ENCODE measurements at places on chromosomes 12 and 14.
A peak's percentile ranks its signal among the peaks of the same experiment; 100 is the strongest.

- peak; percentile 95 for DNase-seq
Observed at GRCh38 chr12:124518051-124518932, 49.1 kb downstream of the NCOR2 start.

- DNase-seq, result peak; percentile 21
Observed at GRCh38 chr14:36820111-36820709, 158.6 kb downstream of the PAX9 start.

GRCh38 chr12:57632073-57632957, 686 bp downstream of the B4GALNT1 start:
- no peak for DNase-seq

GRCh38 chr12:120006258-120006975, 17.4 kb downstream of the BICDL1 start:
- no peak for DNase-seq

DNA sequence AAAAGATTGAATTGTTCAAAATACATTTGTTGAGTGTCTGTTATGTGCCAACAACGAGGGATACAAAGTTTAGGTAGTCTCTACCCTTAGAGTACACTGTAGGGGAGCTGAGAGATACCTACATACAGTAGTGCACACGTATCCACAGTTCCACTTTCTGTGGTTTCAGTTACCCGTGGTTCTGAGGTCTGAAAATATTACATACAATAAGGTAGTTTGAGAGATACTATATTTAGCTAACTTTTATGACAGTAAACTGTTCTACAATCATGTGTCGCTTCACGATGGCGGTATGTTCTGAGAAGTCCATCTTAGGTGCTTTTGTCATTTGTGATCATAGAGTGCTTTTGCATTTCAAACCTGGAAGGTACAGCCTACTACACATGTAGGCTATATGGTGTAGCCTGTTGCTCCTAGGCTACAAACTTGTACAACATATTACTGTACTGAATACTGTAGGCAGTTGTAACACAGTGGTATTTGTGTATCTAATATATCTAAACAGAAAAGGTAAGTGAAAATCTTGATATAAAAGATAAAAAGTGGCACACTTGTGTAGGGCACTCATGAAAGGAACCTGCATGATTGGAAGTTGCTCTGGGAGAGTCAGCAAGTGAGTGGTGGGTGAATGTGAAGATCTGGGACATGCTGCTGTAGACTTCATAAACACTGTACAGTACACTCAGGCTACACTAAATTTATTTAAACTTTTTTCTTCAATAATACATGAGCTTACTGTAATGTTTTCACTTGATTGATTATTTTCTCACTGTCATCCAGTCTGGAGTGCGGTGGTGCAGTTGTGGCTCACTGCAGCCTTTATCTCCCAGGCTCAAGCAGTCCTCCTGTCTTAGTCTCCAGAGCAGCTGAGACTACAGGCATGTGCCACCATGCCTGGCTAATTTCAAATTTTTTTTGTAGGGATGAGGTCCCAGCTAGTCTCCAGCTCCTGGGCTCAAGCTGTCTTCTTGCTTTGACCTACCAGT, 4.0 kb downstream of the CPSF6 start:
- DNase-seq, result no peak

DNA sequence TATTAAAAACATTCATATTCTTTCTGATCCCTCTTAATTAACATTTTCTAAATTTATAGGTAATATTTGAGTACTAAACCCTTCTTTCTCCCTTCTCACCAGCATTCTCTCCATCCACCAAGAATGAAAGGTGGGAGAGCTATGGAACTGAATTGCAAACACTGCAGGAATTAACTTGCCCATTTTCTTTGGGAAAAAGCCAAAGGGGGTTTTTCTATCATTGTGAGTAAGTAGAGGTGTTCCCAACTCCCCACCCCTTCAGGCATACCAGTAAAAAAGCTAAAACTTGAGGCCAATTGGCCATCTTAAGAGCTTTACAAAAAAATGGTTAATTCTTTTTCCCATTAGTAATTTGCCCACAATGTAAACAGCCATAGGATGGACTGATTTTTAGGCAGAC, 23.7 kb downstream of the PCNX1 start:
- no peak for DNase-seq

- DNase-seq, result no peak
Observed at GRCh38 chr14:78758333-78758732, 588.2 kb downstream of the NRXN3 start.

- no peak for DNase-seq
Observed at GRCh38 chr12:126727218-126728075, 1539.5 kb upstream of the TMEM132C start.

- DNase-seq, result no peak
Observed at GRCh38 chr12:88453323-88453722, 126.9 kb downstream of the KITLG start.

- DNase-seq, result no peak
Observed at GRCh38 chr14:79064214-79064613, 894.0 kb downstream of the NRXN3 start.

DNA sequence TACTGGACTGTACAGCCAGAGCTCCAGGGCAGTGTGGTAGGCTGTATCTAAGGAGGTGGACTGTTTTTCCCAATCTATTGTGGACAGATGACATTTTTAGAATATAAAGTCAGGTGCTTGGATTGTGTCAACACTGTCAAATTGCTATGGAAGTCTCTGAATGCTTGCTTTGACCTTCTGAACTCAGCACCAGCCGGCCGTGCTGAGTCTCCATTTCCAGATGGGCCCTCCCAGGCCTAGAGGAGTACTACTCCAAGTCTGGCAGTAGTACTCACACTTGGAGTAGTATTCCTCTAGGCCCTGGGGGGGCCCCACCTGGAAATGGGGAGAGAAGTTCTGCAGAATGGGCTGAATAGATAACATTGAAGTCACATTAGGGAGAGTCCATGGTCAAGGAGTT, 16.2 kb upstream of the KCNK13 start:
- DNase-seq, result no peak

DNA sequence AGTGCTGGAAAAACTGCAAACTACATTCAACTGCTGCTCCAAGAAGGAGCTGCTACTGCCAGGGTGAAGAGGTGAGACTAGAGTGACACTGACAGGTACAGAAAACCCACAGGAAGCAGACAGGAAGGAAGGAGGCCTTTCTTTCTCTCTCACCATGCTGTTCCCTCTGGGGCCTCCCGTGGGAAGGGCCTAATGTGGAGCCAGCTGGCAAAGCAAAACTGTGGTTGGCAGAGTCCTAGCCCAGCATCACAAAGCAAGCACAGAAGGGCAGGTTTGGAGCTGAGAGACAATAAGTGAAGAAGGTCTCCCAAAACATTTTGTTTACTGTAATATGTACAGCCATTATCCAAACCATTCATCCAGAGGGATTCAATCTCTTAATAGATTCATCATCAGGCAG, 122.5 kb upstream of the MAX start:
- no peak for DNase-seq

DNA sequence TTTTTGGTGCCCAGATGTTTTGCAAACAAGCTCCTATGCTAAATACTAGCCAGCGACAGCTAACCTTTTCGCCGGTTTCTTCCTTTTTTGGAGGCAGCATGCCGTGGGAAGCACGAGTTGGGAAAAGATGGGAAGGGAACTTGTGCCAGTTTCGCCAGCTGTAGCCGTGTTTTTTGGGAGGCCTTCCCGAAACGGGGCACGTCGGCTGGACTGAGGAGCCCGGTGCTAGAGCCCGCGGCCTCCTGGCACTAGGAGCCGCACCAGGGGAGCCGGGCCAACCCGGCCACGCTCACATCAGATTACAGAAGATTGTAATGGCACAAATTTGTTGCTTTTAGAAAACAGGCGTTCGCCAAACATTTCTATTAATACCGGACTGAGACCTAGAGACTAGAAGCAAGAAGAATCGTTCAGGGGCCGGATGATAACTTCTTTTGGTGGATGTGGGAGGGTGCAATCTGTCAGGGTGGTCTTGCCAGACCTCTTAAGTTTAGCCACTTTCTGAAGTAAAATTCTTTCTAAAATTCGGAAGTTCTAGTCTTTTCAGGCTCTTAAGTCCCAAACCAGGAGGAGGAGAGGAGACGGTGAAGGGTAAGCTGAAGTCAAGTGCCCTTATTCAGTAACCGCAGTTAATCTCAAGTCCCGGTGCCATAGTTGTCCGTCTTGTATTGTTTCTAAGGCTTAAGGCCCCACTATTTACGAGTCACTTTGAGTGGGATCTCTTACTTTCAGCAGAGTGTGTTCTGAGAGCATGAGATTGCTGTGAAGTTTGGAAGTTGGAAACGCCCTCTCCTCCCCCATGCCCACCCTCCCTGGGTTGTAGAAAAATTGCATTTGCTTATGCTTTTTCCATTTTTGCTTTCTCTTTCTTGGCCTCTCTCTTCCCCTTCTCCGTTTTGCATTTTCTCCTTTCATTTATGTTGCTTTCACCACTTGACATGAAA, 1.3 kb downstream of the RASSF3 start:
- peak; percentile 36 for DNase-seq

GRCh38 chr12:97167598-97167997, 260.5 kb downstream of the NEDD1 start:
- no peak for DNase-seq

GRCh38 chr12:49687941-49688340, 19.3 kb downstream of the FMNL3 start:
- no peak for DNase-seq

GRCh38 chr12:90099288-90099687, 390.6 kb upstream of the ATP2B1 start:
- no peak for DNase-seq

- DNase-seq, result no peak
Observed at GRCh38 chr14:90874599-90874998, 58.4 kb upstream of the TTC7B start.

GRCh38 chr14:51167587-51168214, 72.3 kb upstream of the TMX1 start:
- DNase-seq, result no peak

DNA sequence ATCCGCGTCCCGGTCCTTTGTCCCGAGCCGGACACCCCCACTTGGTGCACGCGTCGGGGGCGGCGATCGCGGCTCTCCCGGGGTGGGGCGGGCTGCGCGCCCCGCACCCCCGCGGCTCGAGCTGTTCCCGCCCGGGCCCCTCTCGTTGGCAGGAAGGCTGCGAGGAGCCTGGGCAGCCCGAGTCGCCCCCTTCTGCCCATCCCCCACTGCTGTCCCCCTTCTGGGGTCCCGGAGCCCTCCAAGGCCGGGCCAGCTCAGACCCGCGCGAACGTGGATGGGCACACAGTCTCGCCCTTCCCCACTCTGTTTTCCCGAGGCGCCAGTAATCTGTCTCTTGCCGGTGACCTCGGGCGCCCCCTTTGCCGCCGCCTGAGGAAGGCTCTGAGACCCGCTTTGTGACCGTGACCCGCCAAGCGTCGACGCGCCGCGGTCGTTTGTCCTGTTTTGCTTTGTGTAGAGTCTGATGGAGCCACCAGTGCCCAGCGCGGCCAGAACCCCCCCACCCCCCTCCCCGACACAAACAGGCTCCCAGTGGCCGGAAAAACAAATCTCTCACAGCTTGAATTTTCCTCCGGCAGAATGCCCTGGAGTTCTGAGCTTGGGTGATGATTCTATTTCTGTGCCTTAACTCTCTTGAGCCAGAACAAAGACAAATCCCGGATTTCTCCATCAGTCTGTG, 610 bp downstream of the C14orf132 start:
- no peak for DNase-seq

DNA sequence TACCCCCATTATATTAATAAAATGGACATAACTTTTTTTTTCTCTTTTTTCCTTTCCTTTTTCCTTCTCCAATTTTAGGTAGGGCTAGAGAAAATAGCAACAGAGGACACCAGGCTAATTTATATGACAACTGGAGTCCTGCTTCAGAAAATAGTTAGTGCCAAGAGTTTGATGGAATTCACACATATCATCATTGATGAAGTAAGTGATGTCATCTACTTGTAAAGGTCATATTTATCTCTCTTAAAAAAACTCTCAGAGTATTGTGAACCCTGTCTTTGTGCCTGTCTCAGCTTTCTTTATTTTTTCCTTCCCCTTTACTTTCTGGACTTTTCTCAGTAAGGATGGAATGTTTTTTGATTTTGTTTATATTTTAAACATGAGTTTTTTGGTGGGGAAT, 24.3 kb upstream of the RD3L start:
- DNase-seq, result no peak

- DNase-seq, result no peak
Observed at GRCh38 chr12:82210882-82211281, 147.3 kb downstream of the CCDC59 start.

- no peak for DNase-seq
Observed at GRCh38 chr12:53684654-53685220, 8.9 kb upstream of the ATP5MC2 start.

GRCh38 chr12:16021026-16021425, 109.9 kb downstream of the DERA start:
- DNase-seq, result no peak

GRCh38 chr14:37591941-37592481, 3.0 kb downstream of the FOXA1 start:
- DNase-seq, result no peak

GRCh38 chr14:65533736-65534404, 121.3 kb downstream of the FUT8 start:
- no peak for DNase-seq

GRCh38 chr14:69037790-69038454, 58.8 kb upstream of the ACTN1 start:
- no peak for DNase-seq

DNA sequence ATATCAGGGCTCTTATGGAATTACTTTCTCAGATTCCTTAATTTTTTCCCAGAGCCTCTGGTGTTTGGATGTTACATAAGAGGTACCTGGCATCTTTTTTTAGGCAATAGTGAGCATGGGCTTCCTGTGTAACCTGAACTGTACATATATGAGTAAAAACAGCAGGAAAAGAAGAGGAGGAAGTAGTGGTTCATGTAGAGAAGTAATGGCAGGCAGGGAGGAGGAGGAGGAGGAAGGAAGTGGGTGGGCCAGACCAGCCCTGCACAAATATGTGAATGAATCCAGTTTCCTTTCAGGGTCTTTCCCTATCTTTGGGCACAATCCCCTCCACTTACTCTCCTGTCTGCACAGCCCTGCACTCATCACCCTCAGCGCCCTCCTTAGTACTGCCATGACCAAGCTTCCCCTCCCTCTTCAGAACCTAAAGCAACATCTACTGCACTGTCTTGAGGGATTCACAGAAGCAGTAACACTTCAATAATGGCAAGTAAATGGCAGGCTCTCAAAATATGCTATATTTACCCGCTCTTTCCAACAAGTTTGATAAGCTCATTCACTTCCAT, 40.9 kb upstream of the GSG1 start:
- no peak for DNase-seq

DNA sequence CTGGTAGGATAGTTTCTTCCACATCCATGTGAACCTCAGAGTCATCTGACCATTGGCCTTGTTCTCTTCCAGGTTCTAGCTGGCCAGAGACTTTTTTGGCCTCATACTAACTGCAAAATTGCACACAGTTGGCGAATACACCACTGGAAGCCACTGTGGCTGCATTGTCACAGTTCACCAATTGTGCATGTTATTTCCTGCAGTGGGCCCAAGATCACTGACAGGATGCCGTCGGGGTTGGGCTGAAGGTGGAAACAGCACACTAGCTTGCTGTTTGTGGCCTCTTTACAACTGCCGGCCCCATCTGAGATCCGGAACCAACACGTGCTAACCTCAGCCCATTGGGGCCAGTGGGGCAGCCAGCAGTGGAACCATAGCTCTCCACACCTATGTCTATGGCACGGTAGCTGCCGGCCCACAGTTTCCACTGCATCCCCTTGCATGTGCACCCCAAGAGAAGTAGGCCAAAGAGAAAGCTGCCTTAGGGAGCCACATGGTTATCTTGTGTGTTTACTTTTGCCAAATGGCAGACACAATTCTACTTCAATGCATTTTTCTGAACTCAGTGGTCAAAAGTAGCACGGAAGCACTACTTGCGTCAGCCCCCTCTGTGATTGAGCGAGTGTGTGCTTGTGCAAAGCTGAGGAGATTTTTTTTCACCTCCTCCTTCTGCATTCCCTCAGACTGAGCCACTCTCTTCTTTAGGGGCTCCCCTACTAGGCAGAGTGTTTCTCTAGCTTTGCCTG, 464.0 kb downstream of the RAD51B start:
- DNase-seq, result no peak
